OCI-M1 (cell line): ENCODE measurements at places on chromosomes 6 and 20.

DNA sequence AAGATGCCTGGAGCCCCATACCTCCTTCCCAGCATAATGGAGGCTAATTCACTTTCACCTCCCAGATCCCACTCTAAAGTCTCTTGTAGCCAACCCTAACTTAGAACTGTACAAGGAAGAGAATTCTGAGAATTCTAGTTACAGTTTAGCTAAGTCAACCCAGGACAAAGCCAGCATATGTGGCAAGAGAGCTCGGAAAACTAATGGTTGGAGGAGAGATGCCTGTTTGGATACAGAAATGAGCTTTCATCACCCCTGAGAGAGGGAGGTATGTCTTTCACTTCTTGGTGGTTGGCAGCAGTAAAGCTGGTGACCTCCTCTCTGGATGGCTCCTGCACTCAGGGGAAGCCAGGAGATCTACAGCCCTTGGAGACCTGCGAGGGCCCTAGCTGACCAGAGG lies 252.6 kb upstream of the SUPT3H start:
- DNase-seq: no peak

GRCh38 chr6:107421696-107422256 lies 37.6 kb downstream of the PDSS2 start:
- DNase-seq: no peak

DNA sequence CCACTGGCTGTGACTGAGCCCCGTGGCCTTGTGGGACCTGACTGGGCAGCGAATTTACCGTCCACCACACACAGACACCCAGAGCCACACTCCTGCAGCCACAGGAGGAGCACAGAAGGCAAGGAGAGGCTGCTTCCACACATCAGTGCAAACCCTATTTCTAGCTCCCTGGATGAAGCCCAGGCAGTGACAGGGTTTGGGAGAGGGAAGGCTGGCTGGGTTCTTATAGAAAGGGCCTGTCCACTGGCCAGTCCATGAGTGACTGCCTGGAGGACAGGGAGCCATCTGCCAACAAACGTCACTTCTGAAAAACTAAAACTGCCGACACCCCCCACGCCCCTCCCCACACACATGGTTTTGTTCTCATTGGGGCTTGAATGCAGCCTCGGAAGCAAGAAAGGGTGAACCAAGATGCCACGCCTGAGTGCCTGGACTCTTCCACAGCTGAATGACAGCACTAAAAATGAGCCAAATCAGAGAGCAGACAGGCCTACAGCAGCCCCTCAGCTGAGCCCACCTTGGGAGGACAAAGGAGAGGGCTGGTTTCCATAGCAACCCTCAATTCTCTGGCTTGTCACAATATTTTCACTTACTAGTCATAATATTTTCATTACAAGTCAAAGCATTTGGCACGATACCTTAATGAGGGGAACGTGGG lies 38.4 kb downstream of the RRBP1 start:
- no peak for DNase-seq

GRCh38 chr6:84304881-84305280 lies 77.4 kb upstream of the CEP162 start:
- no peak for DNase-seq

GRCh38 chr6:147022041-147022440 lies 182.2 kb upstream of the STXBP5 start:
- DNase-seq: no peak

GRCh38 chr20:25394996-25395395 lies 4.4 kb upstream of the ABHD12 start:
- DNase-seq: no peak

DNA sequence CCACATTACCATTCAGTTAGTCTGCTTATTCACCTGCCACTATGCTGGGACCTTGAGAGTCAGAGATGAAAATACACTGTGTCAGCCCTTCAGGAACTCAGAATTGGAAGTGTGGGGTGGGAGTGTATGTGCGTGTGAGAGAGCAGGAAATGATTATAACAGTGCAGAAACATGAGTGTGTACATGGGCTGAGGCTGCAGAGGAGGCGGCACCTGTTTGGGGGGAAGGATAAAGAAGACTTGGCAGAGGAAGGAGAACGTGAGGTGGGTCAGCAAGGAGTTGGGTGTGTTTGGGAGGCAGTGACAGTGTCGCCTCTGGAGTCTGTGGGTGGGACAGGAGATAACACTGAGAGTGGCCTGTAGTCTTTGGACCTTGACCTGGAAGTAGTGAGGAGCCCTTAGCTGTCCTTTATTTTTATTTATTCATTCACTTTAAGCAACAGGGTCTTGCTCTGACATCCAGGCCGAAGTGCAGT lies 3.1 kb downstream of the CHMP4B start:
- no peak for DNase-seq

DNA sequence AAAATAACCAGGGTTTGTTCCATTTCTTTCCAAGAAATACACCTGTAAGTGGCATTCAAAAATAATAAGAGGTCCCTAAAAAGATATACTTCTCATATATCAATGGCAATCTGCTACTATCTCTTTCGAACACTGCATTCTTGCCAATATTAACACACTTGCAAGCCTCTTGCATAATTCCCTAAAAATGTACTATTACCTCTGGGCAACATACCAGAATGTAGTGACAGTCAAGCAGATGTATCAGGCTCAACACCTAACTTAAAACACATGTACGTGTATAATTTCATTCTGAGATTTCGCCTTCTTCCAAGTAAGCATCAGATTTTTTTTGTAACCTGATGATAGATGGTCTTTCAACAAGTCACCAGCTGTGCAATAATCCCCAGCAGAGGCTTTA lies 3.4 kb downstream of the CBLN4 start:
- no peak for DNase-seq

DNA sequence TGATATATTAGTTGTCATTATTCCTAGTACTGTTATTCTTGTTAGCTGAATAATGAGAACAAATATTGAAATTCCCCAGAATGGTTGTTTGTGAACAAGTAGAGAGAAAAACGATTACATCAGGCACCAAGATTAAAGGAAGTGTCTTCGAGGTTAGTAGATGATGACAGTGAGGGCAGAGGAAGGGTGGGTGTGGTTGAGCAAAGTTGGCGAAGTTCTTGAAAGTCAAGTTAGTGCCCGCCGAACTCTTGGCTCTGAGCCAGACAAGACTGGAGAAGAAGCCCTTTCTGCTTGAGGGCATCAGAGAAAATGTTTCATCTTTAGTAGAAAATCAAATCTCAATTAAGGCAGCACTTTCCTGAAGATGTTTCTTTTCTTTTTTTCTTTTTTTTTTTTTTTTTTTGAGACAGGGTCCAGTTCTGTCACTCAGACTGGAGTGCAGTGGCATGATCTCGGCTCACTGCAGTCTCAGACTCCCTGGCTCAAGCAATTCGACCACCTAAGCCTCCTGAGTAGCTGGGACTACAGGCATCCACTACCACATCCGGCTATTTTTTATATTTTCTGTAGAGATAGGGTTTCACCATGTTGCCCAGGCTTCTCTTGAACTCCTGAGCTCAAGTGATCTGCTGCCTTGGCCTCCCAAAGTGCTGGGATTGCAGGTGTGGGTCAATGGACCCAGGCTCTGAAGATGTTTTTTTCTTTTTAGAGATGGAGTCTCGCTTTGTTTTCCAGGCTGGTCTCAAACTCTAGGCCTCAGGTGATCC lies 77.1 kb downstream of the SGK1 start:
- peak; percentile 39 for DNase-seq

DNA sequence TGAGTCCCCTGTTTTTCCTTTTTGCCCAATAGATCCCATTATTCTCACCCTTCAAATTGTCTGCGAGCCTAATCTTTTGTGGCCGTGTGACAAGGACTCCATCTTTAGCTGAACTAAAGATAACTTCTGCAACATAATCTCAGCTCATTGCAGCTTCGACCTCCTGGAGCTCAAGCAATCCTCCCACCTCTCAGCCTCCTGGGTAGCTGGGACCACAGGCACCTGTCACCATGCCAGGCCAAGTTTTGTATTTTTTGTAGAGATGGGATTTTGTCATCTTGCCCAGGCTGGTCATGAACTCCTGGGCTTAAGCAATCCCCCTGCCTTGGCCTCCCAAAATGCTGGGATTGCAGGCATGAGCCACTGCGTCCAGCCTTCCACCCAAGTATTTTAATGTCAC lies 161.0 kb downstream of the GJA1 start:
- no peak for DNase-seq

- DNase-seq: no peak
These were observed 441.4 kb upstream of the PLCB4 start for GRCh38 chr20:8627340-8628004.

GRCh38 chr6:135018941-135019340 lies 35.7 kb downstream of the HBS1L start:
- no peak for DNase-seq

DNA sequence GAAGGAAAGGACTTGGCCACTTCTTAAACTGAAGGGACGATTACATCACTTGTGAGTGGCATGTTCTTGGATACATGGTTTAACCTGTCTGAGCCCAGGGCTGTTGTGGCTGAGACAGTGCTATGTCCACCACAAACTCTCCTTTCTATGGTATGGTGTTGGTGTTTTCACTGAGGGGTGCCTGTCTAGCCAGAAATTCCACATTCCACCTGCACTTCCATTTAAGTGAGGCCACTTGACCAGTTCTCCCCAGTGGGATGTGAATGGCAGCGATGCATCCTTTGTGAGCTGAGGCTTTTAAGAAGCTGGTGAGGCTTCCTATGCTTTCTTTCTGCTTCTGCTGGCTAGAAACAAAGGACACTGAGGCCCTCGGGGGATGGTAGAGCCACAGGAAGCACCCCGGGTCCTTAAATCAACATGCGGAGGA lies 151.4 kb upstream of the CHD6 start:
- no peak for DNase-seq

DNA sequence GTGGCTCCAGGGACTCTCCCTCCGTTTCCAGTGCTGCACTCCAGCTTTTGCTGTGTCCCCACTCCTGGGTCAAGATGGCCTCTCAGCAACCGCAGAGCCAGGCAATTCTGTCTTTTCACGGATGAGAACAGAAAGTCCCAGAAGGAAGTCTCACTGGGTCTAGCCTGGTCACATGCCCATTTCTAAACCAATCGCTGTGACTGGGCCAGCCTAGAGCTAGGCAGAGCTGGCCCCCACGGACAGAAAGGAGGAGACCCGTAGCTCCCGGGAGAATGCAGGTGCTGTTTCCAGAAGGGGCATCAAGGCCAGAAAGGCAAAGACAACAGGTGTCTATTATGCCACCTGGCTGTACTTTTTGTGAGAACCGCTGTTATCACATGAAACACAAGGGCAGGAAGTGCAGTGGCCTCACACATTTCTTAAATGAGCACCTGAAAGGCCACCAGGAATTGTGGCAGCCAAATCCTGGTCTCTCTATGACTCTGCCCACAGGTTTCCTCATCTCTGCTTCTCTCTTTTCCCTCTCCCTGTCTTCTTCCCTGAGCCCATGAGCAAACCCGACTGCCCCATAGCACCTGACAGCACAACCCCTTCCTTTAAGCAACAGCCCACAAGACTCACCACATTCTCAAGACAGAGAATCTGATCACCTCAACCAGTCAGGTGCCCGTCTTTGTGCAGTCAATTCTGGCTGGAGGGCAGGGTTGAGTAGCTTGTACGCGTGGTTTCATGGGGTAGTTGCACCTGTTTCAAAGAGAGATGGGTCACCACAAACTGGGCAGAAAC lies 37.1 kb upstream of the B4GALT5 start:
- no peak for DNase-seq

GRCh38 chr6:143130928-143131327 lies 70.2 kb downstream of the AIG1 start:
- no peak for DNase-seq

DNA sequence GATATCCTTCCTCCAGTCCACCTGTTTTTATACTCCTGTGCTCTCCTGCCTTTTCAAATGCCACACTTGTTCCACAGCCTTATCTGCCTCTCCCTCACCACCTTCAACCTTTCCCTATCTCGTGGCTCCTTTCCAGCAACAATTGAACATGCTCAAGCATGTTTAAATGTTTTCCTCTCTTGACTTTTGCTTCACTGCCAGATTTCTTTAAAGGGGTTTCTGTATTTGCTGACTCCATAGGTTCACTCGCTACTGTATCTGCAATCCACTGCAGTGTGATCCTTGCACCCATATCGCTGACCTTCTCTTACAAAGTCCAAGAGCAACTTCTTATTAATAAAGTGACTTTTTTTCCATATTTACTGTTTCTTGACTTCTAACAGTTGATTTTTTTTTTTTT lies 11.2 kb upstream of the GMNN start:
- DNase-seq: no peak

GRCh38 chr20:9516234-9516871 lies 2.0 kb downstream of the LAMP5 start:
- DNase-seq: no peak

GRCh38 chr6:5626727-5627426 lies 365.6 kb downstream of the FARS2 start:
- DNase-seq: peak; percentile 29
